ENCODE measurements at places on chromosomes 16 and 17.

DNA sequence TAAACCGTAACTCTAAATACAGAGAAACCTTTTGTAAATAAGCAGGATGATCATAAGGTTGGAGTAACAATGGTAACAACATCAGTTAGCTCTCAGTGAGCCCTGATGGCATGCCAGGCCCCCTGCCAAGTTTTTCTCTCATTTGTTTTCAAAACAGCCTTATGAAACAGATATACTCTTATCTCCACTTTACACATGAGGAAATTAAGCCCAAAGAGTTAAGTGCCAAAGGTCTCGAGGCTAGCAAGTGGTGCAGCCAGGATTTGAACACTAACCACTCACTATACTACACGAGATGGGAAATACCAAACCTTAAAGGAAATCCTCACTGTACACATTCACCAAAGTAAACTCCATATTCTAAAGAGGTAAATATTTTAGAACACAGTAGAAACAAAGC, 15.0 kb downstream of the USP31 start:
- no peak overlapping the region for H3K4me3 ChIP-seq
- no peaks in the 10 kb centered on the region for H3K36me3 ChIP-seq
- DNase-seq, result no peak
- H3K4me1 ChIP-seq, result peaks cover 5% of the 10 kb centered on the region
- H3K27me3 ChIP-seq, result no peaks in the 10 kb centered on the region

- H3K36me3 ChIP-seq, result no peaks in the 10 kb centered on the region
- H3K4me3 ChIP-seq, result no peak overlapping the region
- H3K4me1 ChIP-seq, result peaks cover 3% of the 10 kb centered on the region
- DNase-seq, result peak; percentile 75
These were observed 5.3 kb upstream of the CAVIN1 start for GRCh38 chr17:42428141-42428944.

DNA sequence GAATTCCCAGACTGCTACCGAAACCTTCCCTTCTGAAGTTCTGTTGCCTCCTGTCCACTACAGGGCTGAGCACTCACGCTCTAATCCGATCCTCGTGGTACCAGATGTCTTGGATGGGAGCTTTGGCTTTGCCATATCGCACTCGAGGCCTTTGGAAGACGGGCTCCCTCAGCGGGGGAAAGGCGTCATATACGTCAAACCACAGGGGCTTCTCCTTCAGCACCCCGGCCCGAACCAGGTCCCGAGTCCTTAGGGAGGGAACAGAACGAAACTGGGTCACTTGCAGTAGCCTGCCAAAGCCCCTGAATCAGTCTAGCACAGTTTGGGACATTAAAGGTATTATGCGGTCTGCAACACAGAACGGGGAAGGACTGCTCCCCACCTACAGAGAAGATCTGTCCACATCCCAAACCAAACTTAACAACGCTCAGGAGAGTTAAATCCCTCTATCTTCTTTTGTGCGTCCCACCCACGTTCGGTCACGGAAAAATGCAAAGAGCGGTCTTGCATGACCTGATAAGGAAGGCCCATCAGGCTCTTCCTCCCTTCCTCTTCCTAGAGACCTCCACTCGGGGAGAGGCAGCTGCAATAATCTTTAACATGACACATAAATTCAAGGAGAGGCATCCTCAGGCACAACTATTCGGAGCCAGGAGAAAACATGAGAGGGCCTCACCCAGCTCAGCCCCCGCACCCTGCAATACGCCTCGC, 526 bp downstream of the MRPS23 start:
- H3K4me1 ChIP-seq, result peaks cover 9% of the 10 kb centered on the region
- no peaks in the 10 kb centered on the region for H3K36me3 ChIP-seq
- DNase-seq, result peak; percentile 74

DNA sequence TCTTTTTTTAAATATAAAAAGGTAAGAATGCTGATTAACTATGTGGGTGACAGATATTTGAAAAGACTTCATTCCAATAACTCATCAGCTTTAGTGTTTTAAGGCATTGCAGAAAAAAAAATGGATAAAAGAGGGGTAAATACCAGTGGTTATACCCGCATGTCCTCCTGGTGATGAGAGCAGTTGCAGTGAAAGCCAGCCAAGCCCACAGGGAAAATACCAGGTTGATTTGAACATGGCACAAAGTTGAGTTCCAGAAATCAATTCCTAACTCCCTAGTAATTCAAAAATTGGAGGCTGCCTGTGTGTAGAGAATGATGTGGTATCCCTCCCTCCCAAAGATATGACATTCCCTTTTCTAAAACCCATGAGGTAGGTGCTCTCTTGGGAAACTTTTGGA, 453.2 kb upstream of the SOX9 start:
- DNase-seq, result no peak
- no peak overlapping the region for H3K4me3 ChIP-seq
- H3K4me1 ChIP-seq, result no peaks in the 10 kb centered on the region
- no peaks in the 10 kb centered on the region for H3K27me3 ChIP-seq

DNA sequence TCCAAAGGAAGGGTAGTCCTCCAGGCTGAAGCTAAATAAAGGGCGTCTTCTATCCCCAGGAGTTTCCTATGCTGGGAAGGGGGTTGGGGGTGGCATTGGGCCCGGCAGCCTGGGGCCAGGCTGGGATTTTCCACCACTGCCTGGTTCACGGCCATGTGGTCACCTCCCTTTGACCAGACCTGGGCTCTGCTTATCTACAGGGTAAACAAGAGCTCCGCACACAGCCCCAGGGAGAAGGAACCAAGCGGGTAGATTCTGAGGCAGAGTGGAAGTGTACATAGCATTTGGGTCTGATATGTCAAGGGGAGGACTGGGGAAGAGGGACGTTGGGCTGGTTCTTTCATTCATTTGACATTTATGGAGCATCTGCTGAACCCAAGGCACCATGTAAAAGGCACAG, 27.2 kb upstream of the TMEM220 start:
- DNase-seq, result no peak
- no peaks in the 10 kb centered on the region for H3K36me3 ChIP-seq
- H3K4me1 ChIP-seq, result no peaks in the 10 kb centered on the region
- H3K4me3 ChIP-seq, result no peak overlapping the region

GRCh38 chr16:55497558-55497957, 11.3 kb upstream of the LPCAT2 start:
- H3K4me1 ChIP-seq, result no peaks in the 10 kb centered on the region
- no peaks in the 10 kb centered on the region for H3K36me3 ChIP-seq
- H3K4me3 ChIP-seq, result no peak overlapping the region
- no peak overlapping the region for H3K27ac ChIP-seq
